Activated effector memory CD4-positive, alpha-beta T cell treated with Interleukin-2 at 50 U/mL for 16 hours (primary cell): ENCODE measurements at places on chromosomes 4 and X.

GRCh38 chr4:27930291-27930690 lies 1069.7 kb downstream of the STIM2 start:
- no peak for DNase-seq

GRCh38 chrX:72409993-72410392 lies 104.3 kb upstream of the CITED1 start:
- no peak for DNase-seq

DNA sequence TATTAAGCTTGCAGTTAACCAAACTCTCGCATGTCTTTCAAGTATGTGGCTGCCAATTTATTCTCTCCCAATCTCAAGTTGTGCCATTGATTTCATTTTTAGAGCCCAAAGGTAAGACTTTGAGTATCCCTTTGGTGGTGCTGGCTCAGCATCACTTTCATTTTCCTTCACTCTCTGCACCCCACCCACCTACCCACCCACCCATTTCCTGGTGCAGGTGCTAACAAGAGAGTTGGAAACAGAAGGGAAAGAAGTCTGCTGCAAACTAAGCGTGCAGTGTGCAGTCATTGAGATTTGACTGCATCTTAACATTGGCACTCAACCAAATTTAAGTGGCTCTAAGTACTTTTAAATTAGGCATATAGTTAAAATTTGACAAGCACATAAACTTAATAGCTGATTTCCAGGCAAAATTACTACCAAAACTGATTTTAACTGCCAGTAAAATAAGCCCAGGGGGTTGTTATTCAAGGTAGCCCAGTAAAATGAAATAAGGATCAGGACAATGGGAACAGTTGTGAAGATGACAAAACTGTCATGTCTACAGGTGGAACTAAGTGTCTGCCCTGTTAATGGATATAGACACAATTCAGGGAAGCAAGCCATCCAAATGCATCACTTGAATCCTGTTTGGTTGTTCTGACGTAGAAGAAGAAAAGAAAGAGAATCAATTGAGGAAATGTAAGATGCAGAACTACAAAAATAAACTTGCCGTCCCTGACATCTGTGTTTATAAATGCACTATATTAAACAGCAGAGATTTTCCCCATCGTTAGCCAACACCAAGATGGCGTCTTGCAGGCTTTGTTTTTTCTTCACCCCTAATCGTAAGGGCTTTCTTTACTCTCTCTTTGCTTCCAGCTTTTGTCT lies 184.2 kb downstream of the KDR start:
- no peak for DNase-seq

- DNase-seq = no peak
Measured at GRCh38 chrX:20680998-20681397, 414.3 kb upstream of the RPS6KA3 start.

DNA sequence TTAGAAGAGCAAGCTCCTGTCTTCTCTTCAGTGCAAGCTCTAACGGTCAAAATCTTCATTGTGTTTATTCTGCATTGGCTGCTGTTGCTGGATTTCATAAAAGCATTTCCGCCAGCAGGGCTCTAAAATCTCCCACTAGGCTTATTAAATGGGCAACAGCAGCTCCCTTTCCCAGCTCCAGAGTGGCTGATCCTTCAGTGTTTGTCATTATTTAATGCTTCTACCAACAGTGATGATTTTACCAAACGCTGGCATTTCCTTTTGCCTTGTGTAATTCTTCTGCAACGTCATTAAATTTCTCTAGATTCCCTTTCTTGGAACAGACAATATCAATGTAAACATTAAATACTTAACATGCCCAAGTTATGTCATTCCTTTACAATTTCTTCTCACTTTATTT lies 20.1 kb downstream of the SLC7A11 start:
- DNase-seq = no peak

DNA sequence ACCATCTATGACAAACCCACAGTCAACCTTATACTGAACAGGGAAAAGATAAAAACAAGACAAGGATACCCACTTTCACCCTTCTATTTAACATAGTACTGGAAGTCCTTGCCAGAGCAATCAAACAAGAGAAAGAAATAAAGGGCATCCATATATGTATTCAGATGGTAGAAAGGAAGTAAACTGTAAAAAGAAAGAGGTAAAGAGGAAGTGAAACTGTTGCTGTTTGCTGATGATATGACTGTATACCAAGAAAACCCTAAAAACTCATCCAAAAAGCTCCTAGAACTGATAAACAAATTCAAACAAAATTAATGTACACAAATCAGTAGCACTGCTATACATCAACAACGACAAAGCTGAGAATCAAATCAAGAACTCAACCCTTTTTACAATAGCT lies 538.7 kb upstream of the PABPC4L start:
- DNase-seq = no peak

GRCh38 chrX:36581030-36581429 lies 427.1 kb upstream of the FAM47C start:
- DNase-seq = no peak

GRCh38 chrX:112979879-112980278 lies 139.2 kb upstream of the AMOT start:
- DNase-seq = no peak

GRCh38 chrX:23372220-23372902 lies 37.7 kb downstream of the PTCHD1 start:
- DNase-seq = no peak

GRCh38 chrX:153469811-153470410 lies 465 bp downstream of the HAUS7 start:
- DNase-seq = no peak

DNA sequence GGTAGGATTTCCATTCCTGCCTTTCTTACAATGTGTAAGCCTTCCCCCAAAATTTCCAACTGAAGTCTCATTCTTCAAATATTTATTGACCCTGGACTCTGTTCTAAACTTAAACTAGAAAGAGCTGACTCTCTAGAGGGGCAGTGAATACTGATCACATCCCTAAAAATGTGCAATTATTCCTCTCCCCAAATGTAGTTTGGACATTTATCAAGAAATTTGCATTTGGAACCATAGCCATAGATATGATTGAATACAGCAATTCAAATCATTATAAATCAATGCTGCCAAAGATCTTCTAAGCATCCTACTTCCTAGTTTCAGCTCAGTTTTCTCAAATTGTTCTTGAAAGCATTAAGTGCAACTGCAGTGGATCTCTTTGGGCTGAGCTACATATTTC lies 525.7 kb downstream of the RAB28 start:
- DNase-seq = no peak

DNA sequence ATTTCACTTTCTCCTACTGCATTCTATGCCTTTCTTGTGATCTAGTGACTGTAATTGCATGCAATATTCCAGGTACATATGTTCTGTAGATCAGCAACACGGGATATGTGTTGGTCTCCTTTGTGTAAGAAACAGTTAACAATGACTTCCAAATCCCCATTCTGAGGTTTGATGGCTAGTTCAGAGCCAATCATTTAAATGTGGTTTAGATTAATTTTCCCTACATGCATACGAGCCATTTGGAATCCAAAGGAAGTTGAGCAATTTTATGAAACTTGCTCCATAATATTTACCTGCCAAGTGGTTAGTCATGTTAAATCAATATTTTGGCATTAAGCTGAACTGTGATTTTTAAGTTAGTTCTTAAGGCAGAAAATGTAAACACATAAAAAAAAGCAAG lies 172.8 kb upstream of the DCAF12L2 start:
- no peak for DNase-seq

- DNase-seq = no peak
Measured at GRCh38 chr4:91228659-91229058, 1075.1 kb upstream of the GRID2 start.

- no peak for DNase-seq
Measured at GRCh38 chrX:91079342-91080114, 355.1 kb upstream of the PABPC5 start.

DNA sequence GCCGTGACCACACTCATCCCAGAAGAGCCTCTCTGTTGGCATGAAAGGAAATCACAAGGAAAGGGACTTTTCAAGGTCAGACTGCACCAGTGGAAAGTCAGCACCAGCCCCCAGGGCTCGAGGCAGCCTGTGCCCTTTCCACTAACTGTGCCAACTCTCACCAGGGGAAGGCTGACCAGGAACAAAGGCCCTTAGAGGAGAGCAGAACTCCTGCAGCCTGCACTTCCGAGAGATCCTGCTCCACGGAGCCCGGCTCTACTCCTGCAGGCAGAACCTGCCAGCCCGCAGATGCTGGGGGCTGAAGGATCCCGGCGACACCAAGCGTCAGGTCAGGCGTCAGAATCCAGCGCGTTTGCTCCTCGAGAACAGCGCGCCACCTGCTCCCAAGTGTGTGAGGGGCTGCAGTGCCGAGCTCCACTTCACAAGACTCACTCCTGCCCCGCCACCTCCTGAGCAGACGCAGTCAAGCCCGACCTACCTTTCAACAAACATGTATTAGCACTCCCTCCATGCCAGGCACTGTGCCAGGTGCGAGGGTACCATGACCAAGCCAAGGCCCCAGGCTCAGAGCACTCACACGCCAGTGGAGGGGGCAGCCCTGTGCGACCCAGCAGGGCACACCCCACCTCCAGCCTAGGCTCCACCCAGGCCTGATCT lies 13.6 kb upstream of the HELT start:
- DNase-seq = no peak

- no peak for DNase-seq
Measured at GRCh38 chrX:52983321-52984000, 25.1 kb upstream of the FAM156A start.

DNA sequence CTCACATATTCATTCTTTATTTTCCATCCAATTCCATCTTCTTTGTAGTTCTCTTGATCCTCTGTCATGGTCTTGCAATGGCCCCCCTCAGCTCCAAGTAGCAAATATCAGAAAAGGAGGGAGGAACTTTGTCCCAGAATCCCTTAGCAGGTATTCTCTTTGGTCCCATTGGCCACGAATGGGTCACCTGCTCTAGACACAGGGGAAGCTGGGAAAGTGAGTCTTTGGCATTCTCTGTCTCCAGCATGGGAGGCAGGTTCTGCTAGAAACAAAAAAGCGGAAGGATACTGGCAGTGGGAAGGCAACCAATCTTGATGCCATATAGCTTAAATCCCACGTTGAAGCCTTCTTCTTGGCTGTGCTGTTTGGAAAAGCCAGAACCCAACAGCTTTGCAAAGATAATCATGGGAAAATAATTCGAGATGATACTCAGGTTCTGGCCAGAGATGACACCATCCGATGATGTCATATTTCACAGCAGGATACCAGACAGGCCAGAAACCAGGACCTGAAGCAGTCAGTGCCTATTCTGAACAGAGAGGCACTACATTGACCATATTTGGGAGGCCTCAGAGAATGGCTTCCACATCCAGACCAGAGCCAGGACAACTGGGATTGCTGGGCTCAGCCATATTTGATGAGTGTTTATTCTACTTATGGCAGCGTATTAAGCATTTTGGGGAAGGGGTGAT lies 110.4 kb upstream of the ATXN3L start:
- no peak for DNase-seq

DNA sequence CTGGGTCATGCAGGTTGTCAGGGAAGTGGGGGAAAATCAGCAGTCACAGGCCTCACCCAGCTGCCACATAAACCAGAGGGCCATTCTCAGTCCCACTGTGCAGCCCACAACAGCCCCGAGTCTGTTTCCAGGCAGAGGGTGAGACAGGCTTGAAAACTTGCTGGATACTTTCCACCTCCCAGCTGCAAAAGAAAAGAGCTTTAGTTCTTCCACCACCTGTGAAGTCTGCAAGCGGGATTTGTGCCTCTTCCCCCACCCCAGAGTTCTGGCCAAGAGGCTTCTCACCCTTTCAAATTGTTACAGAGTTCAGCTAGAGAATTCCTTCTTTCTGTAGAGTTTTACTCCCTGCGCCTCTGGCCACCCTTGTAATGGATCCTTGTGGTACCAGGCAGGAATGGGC lies 115.5 kb upstream of the ZDHHC15 start:
- no peak for DNase-seq

DNA sequence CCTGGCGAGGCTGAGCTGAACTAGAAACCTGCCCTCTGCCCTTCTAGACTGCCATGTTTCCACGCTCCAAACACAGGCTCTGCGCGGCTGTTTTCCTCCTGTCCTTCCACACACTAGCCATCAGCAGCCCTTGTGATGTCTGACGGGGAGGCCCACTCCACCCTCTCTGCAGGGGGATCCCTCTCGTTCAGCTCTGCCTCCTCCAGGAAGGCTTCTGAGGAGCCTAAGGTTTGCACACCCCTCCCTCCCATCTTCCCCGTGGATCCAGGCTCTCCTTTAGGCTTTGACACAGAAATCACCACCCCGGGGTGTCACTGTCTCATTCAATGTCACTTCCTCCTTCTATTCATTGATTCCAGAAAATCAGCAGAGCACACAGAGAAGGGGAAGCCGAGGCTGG lies 38.6 kb upstream of the CRMP1 start:
- DNase-seq = no peak

DNA sequence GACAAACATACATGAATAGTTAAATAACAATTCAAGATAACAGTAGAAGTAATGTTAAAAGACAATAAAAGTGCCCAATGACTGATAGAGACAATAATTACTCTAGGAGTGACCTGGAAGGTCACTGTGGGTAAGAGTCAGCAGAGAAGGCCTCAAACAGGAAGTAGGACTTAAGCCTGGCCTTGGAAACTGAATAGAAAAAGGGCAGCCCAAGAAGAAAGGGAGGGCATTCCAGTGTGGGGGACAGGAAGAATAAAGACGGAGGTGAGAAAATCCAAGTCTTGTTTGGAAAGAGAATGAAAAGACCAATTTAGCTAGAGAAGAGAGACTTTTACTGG lies 6.0 kb downstream of the P2RY4 start:
- no peak for DNase-seq

DNA sequence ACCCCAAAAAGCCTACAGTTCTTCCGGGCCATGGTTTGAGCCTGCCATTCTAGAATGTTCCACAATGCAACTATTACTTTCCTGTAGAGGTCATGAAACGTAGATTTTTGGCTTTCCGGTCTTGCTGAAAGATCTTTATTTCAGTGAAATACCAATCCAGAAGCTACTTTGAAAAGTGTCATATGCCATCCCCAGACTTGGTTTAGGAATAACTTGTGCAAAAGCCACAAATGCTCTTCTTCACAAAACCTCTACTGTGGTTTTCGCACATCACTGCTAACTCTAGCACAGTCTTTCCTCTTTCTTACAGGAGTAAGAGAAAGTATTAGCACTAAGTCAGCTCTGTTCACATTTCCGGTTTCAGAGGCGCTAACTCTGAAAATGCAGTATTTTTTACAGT lies 12.7 kb upstream of the CD40LG start:
- DNase-seq = no peak

GRCh38 chrX:101803451-101803850 lies 128.4 kb downstream of the ZMAT1 start:
- DNase-seq = no peak

DNA sequence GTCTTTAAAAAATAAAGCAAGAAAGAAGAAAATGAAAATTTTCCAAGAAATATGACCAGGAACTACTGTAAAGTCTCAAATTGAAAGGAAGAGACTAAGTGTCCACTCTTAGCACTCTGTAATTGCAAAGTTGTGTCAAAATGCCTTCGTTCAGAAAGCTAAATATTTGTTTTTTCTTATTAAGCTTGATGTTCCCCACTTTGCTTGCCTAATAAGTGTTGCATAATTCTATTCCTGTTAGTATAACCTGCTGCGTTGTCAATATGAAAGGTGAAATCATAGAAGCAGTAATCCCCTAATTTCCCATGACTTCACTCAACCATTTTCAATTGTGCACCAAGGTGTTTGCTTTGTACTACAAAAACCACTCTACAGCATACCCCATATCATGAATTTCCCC lies 442.9 kb upstream of the CTSO start:
- no peak for DNase-seq

- no peak for DNase-seq
Measured at GRCh38 chrX:99663136-99663535, 746.9 kb downstream of the PCDH19 start.
